ENCODE measurements at places on chromosomes 2 and 18.

DNA sequence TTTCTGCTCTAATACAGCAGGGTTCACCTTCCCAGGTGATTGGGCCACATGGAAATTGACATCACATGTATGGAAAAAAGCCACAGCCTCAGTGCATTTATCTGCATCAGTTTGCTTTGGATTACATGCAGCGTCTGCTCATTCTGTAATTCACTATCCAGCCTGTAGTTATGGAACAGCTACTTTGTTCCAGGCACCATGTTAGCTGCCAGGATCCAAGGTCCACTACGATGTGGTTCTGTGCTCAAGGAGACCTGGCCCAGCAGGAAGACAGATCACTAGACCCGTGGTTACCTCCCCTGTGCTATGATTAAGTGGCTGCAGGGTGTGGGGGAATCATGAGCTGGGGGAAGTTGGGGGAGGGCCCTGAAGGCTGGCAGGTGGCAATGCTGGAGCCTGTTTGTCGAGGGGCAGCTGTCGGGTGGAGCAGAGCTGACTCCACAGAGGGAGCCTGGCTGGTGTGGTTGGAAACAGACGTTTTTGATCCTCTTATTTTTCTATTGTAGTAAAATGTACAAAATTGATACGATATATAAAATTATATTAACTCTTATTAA lies 58.6 kb downstream of the TSHZ1 start:
- no peak for DNase-seq

- DNase-seq = no peak
Measured at GRCh38 chr2:240250985-240251847, 110.8 kb upstream of the OTOS start.

DNA sequence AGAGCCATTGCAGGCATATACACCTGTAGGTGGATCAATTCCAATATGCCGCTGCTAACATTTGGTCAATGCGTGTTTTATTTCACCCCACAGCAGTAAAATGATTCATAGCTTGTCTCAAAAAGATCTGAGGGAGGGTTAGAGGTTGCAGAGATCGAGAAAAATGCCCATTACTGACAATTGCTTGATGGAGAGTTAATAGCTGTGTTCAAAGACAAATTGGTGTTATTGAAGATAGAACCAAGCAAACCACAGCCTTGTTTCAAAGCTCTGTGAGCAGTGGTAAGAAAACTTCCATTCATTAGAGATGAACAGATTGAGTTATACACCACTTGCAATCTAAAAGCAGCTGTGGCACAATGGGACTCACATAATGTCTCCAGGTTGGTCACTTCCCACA lies 95.4 kb downstream of the KCNE4 start:
- no peak for DNase-seq

DNA sequence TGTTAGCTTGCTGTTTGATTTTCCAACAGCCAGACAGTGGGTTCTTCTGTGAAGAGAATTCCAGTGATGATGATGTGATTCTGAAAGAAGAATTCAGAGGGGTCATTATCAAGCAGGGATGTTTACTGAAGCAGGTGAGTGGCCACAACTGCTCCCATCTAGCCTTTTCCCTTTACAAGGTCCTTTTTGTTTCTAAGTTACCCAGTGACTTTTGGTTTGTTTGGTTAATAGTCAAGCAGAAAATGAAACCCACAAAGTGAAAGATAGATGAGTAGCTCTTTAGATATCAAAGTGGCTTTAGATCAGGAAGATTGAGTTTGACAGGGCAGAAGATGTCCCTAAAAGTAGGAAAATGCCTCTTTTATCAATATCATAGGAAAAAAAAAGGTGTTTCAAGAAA lies 23.3 kb downstream of the PLEK start:
- no peak for DNase-seq

GRCh38 chr2:10372203-10372861 lies 69.6 kb downstream of the HPCAL1 start:
- no peak for DNase-seq

DNA sequence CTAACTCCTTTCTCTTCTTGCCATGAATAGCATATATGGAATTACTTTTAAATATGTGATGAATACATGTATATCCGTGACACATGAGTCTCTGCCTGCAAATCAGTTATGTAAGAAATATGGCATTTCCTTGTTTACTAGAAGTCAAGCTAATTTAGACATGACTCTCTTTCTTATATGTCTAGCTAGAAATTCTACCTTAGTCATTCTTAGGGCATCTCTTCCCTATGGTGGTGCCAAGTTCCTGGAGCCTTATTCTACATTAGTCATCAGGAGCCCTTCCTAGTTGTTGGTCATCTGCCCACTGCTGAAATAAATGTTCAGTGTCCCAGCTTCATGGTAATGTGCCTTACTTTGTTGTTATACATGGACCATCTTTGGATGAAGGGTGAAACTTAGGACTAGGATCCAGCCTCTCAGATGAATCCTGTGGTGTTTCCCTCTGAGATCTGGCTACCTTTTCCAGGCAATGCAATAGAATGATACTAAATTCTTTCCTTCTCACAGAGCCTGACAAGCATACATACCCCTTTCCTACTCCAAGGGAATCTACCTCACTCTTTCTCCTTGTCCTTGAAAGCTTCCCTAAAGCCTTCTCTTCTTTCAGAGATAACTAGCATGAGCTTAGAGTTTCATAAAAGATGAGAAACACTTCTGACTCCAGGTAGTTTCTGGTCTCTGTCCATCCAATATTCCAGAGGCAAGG lies 415.3 kb upstream of the VWC2L start:
- peak; percentile 93 for DNase-seq

DNA sequence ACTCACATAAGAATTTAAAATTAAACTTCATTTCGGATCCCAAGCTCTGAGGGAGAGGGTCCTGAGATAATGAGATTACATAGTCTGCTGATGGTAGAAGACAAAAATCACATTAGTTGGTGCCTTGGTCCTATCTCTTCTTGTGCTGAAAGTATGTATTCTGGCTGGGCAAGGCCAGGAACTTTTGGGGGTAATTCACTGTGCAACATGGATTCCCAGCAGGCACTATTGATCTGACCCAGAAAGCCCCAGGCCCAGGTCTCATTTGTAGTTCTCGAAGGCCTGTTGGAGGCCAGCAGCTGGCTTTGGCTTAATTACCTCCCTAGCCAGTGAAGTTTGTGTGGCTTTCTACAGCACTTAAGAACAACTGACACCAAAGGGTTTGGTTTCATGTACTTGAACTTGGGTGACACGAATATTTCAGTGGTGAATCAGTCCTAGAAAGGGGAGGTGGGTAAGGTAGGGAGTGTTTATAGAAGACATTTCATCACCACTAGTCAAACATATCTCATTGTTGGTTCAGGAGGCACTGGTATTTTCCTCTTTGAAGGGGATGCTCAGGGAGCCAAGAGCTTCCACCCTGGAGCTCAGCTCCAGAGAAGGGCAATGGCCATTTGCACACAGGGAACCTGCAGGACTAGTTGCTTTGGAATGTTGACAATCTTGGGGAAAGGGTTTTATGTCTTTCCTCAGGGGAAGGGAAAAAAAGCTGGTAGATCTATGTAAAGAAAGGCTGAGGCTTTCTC lies 217.8 kb downstream of the OSR1 start:
- peak; percentile 73 for DNase-seq

Data from epithelial cell of prostate (primary cell).